ENCODE measurements at places on chromosomes 6 and 20. TPM values are rescaled to one million over a fixed set of nuclear protein-coding genes. Genes with fewer than 3 reads are reported as not detected.

The ADISSP gene
- 17.3 TPM for total RNA-seq

The SIM1 gene
- not detected for total RNA-seq

The SCUBE3 gene
- not detected for total RNA-seq

The MED20 gene
- total RNA-seq = 11.5 TPM

The OR2H2 gene
- not detected for total RNA-seq

The KCNB1 gene
- total RNA-seq = not detected

The BANF2 gene
- total RNA-seq = not detected

DNA sequence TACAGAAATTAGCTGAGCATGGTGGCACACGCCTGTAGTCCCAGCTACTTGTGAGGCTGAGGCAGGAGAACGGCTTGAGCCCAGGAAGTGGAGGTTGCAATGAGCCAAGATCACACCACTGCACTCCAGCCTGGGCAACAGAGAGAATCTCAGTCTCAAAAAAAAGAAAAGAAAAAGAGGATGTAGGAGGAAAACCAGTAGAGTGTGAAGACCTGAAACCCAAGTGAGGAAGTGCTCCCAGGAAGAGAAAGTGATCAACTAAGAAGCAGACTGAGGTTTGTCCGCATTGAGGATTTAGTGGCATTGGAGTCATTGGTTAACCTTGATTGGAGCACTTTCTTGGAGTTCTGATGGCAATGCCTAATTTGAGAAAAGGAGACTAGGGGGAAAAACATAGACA, 20.6 kb upstream of the TASP1 start:
- no peak overlapping the region for H3K27ac ChIP-seq
- H3K27me3 ChIP-seq = no peaks in the 10 kb centered on the region
- no peaks in the 10 kb centered on the region for H3K36me3 ChIP-seq
- no peaks in the 10 kb centered on the region for H3K4me1 ChIP-seq
- no peak overlapping the region for H3K4me3 ChIP-seq
- DNase-seq = no peak

GRCh38 chr6:155818698-155819097, 363.1 kb upstream of the NOX3 start:
- H3K36me3 ChIP-seq = no peaks in the 10 kb centered on the region
- no peaks in the 10 kb centered on the region for H3K27me3 ChIP-seq
- no peaks in the 10 kb centered on the region for H3K4me1 ChIP-seq
- no peak overlapping the region for H3K27ac ChIP-seq
- no peak for DNase-seq

- H3K27ac ChIP-seq = no peak overlapping the region
- no peak overlapping the region for H3K4me3 ChIP-seq
- H3K4me1 ChIP-seq = no peaks in the 10 kb centered on the region
- no peak for DNase-seq
Measured at GRCh38 chr6:146224449-146224848, 195.6 kb downstream of the GRM1 start.

DNA sequence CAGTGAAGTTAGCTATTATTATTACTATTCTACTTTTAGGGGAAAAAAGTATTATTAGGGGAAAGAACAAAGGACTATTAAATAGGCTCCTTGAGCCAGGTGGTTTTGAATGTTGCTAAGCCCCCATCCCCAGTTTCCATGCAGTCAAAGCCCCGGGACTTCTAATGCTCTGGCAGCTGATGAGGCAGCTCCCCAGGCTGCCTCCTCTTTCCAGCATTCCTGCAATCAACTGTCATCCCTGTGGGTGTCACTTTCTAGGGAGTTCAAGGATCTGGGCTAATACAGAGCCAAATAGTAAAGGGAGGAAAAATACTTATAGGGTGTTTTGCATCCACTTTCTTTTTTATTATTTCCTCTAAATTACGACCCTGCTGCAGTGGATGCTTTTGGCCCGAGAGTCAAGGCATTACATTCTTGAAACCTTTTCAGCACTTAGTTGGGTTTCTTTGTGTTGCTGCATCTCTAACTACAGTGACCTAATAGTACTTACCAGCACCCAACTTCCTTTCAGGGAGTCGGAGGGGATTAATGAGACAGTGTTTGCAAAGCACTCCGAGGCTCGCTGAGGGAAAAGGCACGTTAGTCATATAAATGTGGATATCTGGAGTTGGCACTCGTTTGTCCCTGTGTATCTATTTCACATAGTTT, 303.9 kb upstream of the MAP3K7 start:
- H3K36me3 ChIP-seq = no peaks in the 10 kb centered on the region
- no peak overlapping the region for H3K27ac ChIP-seq
- DNase-seq = no peak

- H3K27ac ChIP-seq = no peak overlapping the region
- H3K4me1 ChIP-seq = no peaks in the 10 kb centered on the region
- H3K4me3 ChIP-seq = no peak overlapping the region
- DNase-seq = no peak
- H3K27me3 ChIP-seq = peaks cover 4% of the 10 kb centered on the region
Measured at GRCh38 chr6:3509336-3509735, 52.5 kb upstream of the SLC22A23 start.

DNA sequence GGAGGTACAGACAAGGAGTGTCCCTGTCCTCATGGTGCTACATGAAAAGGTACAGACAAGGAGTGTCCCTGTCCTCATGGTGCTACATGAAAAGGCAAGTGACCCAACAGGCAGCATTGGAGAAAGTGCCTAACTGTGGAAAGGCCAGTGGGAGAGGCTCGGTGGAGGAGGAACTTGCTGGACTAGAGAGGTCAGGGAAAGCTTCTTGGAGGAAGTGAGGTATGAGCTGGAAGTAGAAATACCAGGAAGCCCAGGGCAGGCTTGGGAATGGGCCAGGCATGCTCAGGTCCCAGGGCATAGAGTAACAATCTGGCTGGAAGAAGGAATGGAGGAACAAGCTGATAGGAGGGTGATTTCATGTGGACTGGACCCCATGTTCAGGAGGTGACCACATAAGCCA, 59.8 kb upstream of the FNDC1 start:
- DNase-seq = no peak
- no peaks in the 10 kb centered on the region for H3K27me3 ChIP-seq
- H3K27ac ChIP-seq = peak overlapping the region; percentile 90
- H3K36me3 ChIP-seq = no peaks in the 10 kb centered on the region
- H3K4me1 ChIP-seq = peaks cover 83% of the 10 kb centered on the region
